ENCODE measurements at places on chromosomes 7 and 10.

GRCh38 chr7:143392875-143393266 is 11.7 kb downstream of the ZYX start:
- no peak for DNase-seq

- no peak for DNase-seq
Observed at GRCh38 chr10:132459301-132460003, 62.5 kb downstream of the PWWP2B start.

DNA sequence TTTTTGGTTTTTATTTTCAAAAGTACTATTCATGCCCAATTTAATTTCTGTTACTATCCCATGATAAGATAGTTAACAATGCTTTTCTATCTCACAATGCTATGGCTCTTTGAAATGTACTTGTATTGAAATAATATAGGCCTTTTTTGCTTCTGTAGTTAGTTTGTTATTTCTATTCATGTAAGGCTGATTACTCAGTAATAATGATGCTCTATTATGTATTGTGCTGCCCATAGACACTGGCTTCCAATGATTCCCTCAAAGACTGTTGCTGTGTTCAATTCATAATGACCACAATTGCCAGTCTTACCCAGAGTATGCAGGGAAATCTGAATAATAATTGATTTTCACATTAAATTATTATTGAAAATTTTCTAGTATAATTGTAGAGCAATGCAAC is 155.5 kb upstream of the POT1 start:
- DNase-seq, result no peak

DNA sequence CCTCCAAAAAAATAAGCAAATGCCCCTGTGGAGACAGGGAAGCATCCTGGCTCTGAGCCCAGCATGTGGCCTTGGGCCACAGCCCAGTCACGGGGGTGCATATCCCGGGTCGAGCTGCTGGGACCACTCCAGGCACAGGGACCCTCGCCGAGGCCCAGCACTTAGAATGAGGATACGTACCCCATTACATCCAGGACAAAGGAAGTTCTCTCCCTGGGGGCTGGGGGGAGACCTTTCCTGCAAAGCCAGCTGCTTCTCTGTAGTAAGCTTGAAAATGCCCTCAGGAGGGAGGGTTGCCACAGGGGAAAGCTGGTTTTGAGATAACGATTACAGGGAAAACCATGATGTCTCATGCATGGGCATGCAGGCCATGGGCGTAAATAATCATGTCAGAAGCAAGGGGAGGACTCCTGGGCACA is 75.5 kb downstream of the HIPK2 start:
- no peak for DNase-seq

Data from HFFc6 (cell line).